Stimulated activated CD8-positive, alpha-beta memory T cell treated with anti-CD3 and anti-CD28 coated beads, Interleukin-4, amount 100 ng/mL, for 48 hours (primary cell): ENCODE measurements at places on chromosomes 3 and 15.

- no peak for DNase-seq
Observed at GRCh38 chr3:54987719-54988118, 59.9 kb upstream of the LRTM1 start.

- DNase-seq: no peak
Observed at GRCh38 chr3:168336276-168336675, 240.6 kb upstream of the GOLIM4 start.

DNA sequence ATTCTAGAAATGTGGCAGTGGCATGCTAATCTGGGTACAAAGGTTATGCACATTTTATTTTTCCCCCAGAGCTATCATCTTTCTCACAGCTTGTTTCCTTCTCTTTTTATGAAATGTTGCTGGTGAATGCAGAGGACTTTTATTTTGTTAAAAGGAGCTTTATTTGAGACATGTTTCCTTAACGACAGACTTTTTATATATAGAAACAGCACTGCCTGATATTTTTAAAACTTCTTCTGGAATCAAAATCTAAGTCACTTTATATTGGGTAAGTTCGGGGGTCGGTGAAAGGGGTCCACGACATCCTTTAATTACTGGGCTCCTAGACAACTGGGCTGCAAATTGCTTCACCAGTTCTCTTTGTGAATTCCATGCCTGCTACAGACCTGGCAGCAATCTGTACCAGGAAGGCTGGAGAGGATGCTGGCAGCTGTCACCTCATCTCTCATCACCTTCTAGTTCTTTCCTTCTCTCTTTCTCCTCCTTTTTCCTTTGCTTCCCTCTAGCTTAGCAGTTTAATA lies 464.7 kb downstream of the PDCD6IP start:
- no peak for DNase-seq

GRCh38 chr3:111939873-111940272 lies 39.0 kb upstream of the ABHD10 start:
- DNase-seq: no peak

GRCh38 chr3:23821858-23822257 lies 16.1 kb downstream of the UBE2E1 start:
- no peak for DNase-seq

DNA sequence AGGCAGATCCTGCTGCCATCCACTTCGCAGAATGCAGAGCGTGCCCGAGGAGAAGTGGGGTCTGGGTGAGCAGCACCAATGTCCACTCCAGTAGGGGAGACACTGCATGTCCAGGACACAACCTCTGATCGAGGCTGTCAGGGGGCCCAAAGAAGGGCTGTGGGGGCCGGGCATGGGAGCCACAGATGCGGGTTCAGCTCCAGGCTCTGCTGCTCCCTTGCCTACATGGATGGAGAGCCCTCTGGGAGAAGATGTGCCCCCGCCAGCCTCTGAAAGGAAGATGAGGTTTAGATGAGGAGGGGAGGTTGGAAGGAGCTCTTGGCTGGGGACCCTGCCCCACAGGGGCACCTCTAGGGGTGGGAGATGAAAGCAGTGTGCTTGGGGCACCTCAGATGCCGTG lies 75.4 kb downstream of the KLF13 start:
- no peak for DNase-seq

DNA sequence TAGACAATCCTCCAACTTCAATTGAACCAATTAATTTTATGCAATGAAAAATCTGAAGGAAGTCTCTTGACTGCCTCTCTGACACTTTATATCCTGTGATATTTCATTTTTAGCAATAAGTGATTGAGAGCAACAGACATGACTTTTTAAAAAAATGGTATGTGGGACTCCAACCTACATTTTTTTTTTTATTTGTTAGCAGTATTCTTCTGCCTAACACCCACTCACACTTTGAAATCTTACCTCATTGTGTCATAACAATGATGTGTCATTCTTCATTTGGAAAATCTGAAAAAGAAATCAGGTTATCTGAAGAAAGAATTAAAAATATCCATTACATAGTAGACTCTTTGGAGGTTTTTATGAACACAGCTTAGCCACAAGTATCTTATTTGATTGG lies 541.3 kb upstream of the KCNMB2 start:
- no peak for DNase-seq

- no peak for DNase-seq
Observed at GRCh38 chr3:46865031-46865507, 1.8 kb upstream of the MYL3 start.

DNA sequence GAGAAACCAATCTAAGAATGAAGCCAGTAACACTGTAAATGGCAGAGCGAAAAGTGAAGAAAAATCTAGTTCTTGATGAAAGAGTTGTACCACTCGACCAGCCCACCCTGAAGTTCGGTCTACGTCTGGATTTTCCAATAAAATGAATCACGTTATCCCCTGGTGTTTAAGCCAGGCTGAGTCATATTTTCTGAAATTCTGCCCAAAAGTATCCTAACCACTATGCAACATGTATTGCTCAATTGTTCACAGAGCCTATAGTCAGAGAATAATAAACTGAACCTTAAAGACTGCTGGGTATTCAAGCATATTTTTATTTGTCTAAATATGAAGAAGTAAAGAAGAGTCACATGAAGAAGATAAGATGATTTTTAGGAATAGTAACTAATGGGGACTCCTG lies 245.7 kb downstream of the FGF12 start:
- DNase-seq: no peak
